NCI-H510A treated with DMSO at 0.1 percent for 48 hours (cell line): ENCODE measurements at places on chromosomes 4 and X.
A peak's percentile ranks its signal among the peaks of the same experiment; 100 is the strongest.

GRCh38 chr4:143406523-143406922 lies 69.8 kb downstream of the GAB1 start:
- DNase-seq: no peak

DNA sequence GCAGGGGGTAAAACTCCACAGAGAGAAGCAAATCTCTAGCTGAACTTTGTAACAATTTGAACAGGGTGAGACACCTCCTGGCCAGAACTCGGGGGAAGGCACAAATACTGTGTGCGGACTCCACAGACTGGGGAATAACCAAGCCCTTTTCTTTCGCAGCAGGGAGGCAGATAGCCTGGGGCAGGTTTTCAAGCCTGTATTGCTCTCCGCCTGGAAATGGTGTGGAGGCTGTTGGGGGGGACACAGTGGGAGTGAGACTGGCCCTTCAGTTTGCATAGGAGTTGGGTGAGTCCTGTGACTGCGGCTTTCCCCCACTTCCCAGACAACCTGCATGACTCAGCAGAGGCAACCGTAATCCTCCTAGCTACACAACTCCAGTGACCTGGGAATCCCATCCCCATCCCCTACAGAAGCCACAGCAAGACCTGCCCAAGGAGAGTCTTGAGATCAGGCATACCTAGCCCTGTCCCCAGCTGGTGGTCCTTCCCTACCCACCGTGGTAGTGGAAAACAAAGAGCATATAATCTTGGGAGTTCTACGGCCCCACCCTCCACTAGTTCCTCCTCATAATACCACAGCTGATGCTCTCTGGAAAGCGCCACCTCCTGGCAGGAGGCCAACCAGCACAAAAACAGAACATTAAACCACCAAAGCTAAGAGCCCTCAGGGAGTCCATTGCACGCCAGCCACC lies 12.9 kb upstream of the SMPX start:
- no peak for DNase-seq

DNA sequence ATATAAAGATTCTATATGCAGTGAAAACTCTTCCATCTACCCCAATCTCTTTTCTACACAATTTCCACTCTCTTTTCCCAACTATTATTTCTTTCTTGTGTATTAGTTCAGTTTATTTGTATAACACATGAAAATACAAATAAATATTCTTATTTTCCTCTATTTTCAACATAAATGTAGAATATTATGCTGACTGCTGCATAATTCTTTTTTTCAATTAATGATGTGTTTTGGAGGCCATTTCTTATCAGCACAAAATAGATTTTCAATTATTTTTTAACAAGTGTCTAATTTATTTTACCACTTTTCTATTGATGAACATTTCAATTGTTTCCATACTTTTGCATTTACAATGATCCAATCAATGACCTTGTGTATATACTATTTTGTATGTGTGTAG lies 557.7 kb upstream of the NR3C2 start:
- DNase-seq: no peak

GRCh38 chr4:10032625-10033024 lies 11.3 kb upstream of the SLC2A9 start:
- DNase-seq: no peak

DNA sequence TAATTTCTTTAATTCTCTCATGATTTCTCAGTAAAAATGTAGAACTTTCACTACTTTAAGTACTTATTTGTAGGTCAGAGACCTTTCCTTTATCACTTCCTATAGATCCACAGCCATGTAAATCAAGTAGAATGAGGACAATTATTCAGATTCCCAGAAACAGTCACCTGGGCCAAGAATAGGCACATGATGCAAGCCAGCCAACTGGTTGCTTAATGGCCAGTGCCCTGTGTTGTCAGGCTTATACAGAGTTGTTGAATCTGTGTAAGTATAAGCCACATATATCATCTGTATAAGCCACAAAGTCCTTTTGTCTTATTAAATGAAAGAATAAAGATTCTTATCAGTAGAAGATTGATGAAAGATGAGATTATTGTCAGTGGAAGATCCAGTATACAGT lies 5.2 kb downstream of the BANK1 start:
- DNase-seq: no peak

- no peak for DNase-seq
Observed at GRCh38 chrX:50432829-50433289, 37.8 kb downstream of the DGKK start.

GRCh38 chrX:41522671-41523070 lies 75.5 kb downstream of the NYX start:
- DNase-seq: no peak

- no peak for DNase-seq
Observed at GRCh38 chrX:46918434-46918833, 6.2 kb downstream of the JADE3 start.

DNA sequence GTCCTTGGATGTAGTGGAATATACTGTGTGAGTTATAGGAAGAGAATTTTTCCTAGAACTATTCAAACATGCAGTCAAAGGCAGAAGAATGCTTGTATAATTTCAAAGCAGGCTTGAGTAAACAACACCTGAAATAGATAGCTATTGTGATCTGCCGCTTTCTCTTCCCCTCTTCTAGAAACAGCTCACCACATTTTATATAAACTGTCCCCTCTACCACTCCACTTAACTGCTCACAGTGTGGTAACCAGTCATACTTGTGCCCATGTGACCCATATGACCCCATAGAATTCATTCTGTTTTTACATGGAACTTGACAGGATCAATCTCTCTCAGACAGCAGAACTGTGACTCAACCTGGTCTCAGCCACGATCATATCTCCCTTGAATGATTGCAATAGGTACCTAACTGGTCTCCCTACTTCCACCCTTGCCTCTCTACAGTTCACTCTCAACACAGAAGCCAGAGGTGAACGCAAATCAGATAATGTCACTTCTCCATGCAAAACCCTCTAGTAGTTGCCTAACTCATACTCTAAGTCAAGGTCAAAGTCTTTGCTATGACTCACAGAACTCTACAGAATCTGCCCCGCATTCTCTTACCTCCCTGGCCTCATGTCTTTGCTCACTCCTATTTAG lies 85.6 kb upstream of the EFHC2 start:
- no peak for DNase-seq

DNA sequence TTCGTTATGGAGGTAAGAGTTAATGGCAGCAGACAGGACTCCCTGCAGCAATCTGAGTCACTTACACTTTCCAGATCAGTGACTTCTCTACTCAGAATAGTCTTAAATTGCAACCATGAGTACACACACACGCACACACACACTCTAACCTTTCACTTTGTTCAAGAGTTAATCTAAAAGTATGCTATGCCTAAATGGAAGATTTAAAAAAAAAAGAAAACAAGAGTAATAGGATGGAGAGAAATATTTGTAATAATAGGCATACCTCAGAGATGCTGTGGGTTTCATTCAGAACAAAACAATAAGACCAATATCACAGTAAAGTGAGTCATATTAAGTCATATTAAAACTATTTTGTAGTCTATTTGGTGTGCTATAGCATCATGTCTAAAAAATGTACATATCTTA lies 969.1 kb upstream of the PCDH10 start:
- DNase-seq: no peak

GRCh38 chr4:32417113-32417704 lies 1697.0 kb downstream of the PCDH7 start:
- no peak for DNase-seq

DNA sequence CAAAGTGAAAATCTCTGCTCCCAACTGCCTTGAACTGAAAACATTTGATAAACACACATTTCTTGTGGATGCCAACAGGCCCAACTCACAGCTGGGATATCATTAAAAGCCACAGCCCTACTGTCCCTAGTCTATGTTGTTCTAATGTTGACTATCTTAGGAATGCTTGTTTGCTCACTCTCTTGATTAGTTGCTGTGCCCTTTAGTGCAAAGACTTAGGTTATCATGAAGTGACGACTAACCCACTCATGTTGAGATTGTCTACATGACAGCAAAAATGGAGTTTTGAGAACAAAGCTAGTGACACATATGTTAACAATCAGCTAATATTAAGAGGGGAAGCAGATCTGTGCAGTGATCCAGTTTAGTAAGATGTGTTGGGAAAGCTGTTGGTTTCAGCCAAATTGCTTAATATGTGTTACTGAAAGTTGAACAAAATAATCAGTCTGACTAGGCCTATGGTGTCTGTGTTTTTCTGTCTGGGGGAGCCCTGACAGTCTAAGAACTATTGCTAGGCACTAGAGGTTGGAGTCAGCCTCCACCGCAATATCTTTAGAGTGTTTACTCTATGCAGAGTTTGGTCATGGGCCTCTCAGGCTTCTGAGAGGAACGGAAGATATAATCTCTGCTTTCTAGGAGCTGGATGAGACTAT lies 125.5 kb downstream of the ATG4A start:
- DNase-seq: no peak

DNA sequence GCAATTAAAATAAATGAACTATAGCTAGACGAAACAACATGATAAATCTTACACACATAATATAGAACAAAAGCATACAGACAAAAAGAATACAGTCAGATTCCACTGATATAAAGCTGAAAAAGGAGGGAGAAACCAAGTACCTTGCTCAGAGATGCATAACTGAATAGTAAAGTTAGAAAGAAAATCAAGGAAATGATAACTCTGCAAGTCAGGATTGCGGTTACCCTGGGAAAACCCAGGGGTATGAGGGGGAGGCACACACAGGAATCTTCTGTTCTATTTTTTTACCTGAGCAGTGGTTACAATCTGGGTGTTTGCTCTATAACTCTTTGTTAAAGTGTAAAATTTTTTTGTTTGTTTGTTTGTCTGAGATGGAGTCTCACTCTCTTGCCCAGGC lies 209.1 kb downstream of the CBR4 start:
- no peak for DNase-seq

DNA sequence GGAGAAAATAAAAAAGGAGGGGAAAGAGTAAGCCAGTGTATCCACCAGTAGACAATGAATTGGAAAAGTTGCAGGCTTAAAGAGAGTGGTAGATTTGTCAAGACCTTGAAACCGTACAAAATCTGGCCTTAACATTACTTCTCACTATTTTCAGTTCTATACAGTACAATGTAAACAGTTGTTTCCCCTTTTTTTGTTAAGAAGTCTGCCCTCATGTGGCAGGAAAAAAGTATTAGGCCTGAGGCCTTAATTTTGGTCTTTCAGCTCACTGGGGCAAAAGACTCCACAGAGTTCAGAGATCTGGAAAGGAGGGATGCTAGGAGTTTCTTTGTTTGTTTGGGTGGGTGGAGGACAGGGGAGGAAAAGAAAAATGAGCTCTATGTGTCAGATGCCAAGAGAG lies 92.8 kb upstream of the CCDC160 start:
- peak; percentile 3 for DNase-seq

DNA sequence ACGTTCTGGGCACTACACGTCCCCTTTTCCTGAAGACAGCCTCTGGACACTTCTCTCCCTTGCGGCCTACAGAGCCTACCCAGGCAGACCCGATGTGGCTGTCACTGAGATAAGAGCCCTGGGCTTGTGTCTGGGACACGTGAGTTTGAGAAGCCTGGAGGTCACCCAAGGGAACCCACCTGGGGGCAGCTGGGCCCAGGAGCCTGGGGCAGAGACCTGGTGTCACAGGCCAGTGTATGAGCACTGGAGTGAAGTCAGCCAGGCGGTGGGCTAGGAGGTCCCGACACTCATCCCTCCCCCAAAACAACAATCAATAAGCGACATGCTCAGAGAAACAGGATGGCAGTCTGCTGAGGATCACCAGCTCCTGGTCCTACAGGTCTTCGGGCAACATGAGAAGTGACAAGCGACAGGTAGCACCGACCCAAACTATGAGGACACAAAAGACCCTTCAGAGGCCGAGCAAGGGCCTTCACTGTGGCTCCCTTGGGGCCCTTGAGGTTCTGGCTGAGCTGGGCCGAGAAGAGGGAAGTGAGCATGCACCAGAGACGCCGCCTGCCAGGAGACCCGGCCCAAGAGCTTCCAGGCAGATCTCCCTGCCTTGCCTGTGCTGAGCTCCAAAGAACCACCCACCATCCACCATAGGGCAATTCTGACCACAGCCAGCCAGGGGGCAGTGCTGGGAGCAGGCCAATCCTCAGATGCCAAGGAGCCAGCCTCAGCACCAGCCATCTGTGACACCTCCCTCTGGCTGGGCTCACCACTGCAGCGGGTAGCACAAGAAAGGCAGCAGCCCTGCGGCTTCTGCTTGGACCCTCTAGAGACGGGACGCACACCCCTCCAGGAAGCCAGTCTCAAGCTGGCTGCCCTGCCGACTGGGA lies 11.0 kb upstream of the DUSP9 start:
- peak; percentile 3 for DNase-seq

DNA sequence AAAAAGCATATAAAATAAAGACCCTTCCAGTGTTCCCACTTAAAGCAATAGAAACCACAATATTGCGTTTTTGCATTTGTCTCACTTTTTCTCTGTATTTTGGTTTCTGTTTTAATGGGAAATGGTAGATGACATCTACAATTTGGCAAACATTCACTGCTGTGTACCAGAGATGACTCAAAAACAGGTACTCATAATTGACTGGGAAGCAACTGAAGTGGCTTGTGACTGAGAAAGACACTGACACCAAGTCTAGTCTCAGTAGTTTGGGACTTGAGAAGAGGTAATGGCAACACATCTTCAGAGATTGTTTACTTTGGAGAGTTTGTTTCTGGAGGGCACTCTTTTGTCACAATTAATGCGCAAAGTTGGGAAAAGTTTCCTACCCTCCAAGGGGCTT lies 42.0 kb downstream of the AREG start:
- no peak for DNase-seq

DNA sequence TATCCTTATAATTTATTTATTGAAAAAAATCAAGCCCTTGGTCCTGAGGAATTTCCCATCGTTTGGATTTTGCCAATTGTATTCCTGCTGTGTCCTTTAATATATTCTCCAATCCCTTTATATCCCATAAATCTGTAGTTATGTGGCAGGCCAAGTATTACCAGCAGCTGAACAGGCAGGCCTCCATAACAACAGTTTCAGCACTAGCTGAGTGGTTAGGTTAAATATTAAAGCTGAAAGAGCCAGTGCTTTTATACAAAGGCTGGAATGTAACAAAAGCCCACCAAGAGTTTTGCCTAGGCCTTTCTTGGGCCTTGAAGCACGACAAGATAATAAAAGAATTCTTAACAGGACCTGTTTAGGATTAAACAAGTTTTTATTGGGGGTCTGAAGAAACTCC lies 366.6 kb upstream of the GALNT7 start:
- DNase-seq: no peak

GRCh38 chrX:124895947-124896346 lies 423.7 kb upstream of the TEX13C start:
- DNase-seq: no peak

- no peak for DNase-seq
Observed at GRCh38 chr4:40870150-40870549, 120.4 kb downstream of the NSUN7 start.

- no peak for DNase-seq
Observed at GRCh38 chr4:189073739-189074138, 866.9 kb upstream of the FRG1 start.

DNA sequence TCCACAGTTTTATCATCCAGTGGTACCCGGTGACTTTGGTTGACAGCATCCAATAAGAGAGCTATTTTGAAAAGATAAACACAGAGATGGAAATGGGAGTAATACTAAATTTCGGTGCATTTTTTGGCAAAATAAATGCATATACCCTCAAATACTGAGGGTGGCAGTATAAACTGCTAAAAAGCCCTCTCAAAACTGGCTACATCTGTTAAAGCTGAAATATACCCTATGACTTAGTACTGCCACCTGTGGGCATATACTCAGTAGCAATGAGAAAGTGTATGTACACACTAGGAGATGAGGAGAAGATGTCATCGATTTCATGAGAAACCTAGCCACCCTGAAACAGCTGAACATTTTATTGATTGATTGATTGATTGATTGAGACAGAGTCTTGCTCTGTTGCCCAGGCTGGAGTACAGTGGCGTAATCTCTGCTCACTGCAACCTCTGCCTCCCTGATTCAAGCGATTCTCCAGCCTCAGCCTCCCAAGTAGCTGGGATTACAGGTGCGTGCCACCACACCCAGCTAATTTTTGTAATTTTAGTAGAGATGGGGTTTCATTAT lies 12.2 kb upstream of the TMEM128 start:
- no peak for DNase-seq
